ENCODE measurements at places on chromosomes 5 and 9.

GRCh38 chr9:281741-282645, 67.3 kb downstream of the DOCK8 start:
- DNase-seq = no peak

DNA sequence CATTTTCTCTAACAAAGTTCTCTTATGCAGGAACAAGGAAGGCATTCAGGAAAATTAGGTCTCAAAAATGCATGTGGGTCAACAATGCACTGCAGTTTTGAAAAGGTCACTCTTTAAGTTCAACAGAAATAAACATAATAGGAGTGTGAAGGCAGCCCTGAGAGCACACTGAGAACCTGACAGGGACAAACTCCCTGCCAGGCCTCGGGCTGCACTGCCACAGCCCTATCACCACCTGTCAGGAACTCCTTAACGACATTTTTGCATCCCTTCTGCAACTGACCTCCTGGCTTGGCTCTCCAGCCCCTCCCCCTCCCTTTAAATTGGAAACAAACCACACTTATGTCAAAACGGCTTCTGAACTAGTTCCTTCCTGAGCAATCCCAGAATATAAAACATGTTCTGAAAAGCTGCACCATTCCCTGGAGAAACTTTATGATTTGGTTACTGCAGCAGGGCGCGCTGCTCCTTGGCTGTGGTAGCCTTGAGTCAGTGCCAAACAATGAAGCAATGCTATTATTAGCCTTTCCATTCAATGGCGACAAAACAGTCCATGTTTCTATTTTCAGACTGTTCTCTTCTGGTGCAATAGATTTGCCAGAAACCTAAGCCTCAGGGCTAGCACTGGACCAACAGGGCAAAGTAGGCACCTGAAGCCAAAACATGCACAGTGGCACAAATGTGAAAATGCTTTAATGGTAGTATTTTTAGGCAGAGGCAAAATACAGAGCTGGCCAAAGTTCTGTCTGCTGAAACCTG, 160.1 kb upstream of the ZNF608 start:
- DNase-seq = no peak

- no peak for DNase-seq
These were observed 67.8 kb upstream of the ZSWIM6 start for GRCh38 chr5:61264273-61264661.

DNA sequence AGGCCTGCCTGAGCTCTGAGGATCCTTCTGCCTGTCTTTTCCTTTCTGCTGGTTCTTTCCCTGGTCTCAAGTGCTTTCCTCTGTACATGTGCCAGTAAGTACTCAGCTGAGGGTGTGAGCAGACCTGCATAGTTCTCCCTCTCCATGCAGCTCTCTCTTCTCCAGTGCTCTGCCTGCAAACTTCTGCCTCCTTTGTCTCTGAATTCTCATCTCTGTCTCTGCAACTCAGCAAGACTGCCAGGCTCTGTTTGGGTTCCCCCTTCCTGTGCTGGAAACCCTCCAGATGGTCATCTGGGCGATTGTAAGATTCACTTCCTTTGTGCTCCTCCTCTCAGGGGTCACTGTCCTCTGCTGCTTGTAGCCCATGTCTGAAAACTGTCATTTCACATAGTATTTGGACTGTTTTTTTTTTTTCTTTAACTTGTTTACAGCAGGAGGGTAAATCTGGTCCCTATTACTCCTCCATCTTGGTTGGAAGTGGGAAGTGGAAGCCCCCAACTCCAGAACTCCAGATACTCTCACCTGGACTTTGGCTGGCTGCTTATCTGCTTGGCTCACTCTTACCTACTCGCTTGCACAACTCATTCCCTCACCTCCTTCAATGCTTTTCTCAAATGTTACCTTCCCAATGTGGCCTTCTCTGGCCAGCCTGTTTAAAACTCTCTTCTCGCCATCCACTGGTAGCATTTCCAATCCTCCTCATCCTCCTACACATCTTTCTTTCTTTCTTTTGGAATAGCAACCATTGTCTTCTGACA, 175.3 kb upstream of the TBC1D2 start:
- no peak for DNase-seq

DNA sequence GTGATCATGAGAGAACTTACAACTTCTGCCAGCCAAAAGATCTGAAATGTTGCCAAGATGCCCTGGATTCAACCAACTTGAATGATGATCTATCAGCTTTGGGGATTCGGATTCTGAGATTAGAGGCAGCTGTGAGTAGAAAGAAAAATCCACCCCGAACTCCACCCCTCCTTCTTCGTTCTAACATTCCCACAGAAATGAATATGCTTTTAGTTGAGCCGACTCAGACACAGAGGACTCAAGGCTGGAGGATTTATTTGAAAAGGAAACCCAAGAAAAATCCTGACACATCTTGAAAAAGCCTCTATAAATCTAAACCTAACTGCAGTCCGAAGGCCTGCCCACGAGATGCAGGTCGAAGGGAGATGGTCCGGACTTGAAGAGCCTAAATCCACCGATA, 275.0 kb downstream of the GAS1 start:
- DNase-seq = no peak

GRCh38 chr5:52774005-52774410, 13.7 kb upstream of the ITGA1 start:
- DNase-seq = no peak

DNA sequence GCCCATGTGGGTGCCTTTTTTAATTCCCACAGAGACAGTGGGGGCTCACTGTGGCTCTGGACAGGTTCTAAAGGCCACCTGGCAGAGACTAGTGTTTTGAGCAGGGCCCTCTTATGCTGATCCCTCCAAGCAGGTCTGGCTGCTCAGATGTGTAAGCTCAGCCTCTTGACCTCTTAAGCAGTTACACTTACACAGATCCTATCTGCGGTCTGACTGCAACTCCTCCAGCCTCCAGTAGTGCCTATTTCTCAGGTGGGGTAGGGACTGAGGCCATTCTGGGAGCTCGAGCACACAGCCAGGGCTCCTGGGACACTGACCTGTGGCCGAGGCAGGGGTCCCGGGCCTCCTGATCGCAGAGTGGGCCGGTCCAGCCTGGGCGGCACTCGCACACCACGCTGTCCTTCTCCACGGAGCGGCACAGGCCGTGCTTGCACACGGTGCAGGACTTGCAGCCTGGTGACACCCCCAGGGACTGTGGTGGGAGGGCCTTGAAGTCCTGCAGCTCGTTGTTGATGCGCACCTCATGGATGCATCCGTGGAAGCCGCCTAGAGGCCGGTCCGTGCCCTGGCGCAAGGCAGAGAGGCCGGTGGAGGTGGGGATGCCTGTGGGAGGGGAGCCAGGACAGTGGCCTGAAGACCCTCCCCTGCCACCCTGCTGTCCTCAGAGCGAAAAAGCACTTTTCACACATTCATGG, 91.9 kb upstream of the PANK3 start:
- no peak for DNase-seq

- no peak for DNase-seq
These were observed 115.0 kb upstream of the ELAVL2 start for GRCh38 chr9:23941051-23941450.

DNA sequence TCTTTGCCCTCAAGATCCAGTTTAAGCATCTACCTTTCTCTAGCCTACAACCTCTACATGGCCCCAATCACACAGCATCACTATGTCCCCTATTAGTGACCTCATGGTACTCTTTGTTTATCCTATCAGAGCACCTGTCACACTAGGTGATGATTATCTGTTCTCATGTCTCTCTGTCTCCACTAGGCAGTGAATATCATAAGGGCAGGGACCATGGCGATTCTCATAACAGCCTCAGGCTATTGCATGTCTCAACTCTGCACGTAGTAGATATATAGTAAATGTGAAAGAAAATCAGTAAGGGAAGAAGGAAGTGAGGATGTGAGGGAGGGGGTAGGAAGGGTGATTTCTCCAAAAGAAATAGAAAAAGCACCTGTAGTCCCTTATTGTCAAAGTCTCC, 311.0 kb downstream of the NSG2 start:
- no peak for DNase-seq

GRCh38 chr5:73999297-73999696, 373.3 kb downstream of the ARHGEF28 start:
- DNase-seq = no peak

DNA sequence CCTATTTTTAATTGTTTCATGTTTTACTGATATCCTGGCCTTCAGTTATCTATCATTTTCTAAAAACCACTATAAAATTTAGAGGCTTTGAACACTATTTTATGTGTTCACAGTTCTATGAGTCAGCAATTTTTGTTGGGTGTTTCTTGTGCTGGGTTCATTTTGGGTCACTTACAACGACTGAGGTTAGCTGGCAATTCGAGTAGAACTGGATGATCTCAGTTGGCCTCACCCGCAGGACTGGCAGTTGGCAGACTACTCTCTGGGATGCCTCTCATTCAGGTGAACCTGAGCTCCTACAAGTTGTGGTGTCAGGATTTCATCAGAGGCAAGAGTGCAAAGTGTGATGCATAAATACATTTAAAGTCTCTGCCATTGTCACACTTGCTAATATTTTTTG, 151.0 kb upstream of the PAPPA start:
- DNase-seq = no peak

GRCh38 chr5:23727271-23727670, 219.9 kb downstream of the PRDM9 start:
- DNase-seq = no peak

DNA sequence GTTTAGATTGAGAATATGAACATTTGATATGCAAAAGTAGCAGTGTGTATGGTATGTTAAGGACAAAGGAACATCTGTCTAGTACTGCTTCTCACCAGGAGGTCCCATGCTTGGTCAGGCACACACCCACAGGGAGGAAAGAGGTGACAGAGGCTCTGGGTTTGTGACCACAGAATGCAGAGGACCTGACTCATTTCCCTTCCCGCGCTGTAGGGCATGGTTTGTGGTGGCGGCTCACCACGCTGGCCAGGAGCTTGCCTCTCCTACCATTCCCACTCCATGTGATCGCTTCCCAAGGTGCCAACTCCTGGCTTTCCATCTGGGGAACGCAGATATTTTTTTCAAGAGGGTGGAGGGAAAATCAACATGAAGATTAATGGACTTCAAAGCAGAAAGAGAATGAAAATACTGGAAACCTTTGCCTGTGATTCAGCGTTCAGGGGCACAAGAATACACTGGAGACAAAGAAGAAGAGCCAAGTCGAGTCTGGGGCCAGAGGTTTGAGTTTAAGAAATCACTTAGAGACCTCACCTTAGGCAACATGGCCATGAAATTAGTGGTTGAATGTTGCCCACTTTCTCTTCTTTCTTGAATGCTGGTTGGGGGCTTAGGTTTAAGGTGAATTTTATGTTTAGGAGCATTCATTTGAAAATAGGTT, 477.8 kb downstream of the CCDC171 start:
- no peak for DNase-seq

DNA sequence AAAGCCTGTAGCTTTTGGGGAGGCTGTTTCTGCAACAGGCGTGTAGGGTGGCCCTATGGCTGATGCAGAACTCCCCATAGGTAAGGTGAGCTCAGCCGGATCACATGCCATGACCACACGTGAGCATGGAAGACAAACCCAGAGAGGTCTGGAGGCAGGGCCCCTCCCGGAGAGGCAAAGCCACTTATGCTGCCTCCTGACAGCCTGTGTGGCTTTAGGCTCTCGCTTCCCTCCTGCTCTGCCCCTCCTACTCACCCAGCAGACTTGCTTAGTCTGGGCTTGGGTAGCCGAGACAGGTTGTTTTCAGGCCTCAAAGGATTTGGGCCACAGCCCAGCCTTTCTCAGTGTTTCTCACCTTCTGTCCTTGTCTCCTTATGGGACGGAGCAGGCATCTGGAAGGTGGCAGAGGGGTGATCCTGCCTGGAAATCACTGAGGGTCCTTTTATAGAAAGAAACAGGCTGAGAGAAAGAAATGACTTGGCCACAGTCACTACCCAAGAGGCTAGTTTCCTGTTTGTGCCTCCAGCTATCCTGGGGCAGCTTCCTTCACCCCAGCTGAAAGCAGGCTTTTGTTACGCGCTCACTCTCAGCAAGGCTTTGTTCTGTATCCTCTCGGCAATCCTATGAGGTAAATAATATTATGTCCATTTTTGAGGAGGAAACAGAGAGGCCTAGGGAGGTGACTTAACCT, 89.9 kb downstream of the DAB2IP start:
- no peak for DNase-seq

DNA sequence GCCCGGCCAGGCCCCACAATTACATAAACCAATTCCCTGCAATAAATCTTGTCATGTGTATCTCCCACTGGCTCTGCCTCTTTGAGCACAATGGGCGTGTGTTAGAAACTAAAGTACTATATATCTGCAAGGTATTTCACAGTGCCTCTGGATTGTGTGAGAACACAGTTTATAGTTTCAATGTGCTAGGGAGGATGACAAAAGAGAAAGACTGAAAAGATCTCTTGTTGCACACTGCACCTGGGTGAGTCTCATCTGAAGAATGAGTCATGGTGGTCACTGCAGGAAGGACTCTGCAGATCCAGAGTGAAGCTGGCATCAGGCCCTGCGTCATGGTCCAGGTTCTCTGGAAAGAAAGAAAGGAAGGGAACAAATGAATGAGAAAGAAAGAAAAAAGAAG, 20.7 kb upstream of the CTSV start:
- no peak for DNase-seq

DNA sequence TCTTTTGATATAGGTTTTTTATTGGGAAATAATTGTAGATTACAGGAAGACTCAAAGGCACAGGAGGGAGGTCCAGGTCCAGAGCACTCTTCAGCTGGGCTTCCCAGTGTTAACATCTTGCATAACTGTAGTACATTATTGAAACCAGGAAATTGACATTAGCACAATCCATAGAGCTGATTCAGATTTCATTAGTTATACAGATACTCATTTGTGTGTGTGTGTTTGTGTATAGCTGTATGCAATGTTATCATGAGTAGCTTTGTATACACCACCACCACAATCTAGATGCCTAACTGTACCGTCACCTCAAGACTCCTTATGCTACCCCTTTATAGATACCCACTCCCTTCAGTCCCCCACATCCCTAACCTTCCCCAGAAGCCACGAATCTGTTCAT, 47.9 kb downstream of the SLC36A1 start:
- no peak for DNase-seq

DNA sequence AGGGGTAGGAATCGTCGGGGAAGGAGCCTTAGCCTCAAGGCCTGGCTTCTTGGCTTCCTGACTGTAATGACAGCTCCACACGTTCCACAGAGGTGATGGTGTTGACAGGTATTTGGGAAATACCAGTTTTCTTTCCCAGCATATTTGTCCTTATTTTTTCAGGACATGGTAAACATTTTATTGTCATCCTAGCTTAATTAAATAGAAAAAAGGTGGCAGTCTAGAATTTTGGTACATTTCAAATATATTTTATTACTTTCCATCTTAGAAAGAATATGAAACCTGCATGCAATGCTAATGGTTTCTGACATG, 8.4 kb downstream of the CXCL14 start:
- DNase-seq = no peak

DNA sequence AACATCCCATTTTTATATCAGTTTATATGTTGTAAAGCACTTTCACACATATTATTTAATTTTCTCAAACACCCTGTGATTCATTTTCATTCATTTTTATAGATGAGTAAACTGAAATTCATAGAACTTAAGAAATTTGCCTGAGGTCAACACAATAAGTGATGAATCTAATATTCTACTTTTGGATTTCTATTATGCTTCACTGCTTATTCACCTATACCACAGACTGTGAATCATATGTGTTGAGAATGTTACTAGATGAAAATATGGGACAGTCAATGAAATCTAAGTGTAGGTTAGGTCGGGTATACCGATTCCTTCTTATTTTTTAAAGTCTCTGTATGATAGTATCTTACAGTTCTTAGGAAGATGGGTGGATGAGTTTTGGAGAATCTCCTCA, 24.8 kb downstream of the CDC37L1 start:
- no peak for DNase-seq

GRCh38 chr5:1494780-1495524, 28.8 kb downstream of the LPCAT1 start:
- no peak for DNase-seq

Measured in NCI-H187 (cell line).